ENCODE measurements at places on chromosomes 16 and 17.

GRCh38 chr17:40100669-40101366 lies 429 bp upstream of the NR1D1 start:
- peak; percentile 98 for DNase-seq

GRCh38 chr17:20706751-20707373 lies 127.3 kb downstream of the CDRT15L2 start:
- DNase-seq: no peak

GRCh38 chr16:71894921-71895678 lies at the start of gene IST1:
Gene IST1 (plus strand): TSS chr16:71895531. CDS start chr16:71915641, 20,110 bp downstream.
- peak; percentile 99 for DNase-seq

DNA sequence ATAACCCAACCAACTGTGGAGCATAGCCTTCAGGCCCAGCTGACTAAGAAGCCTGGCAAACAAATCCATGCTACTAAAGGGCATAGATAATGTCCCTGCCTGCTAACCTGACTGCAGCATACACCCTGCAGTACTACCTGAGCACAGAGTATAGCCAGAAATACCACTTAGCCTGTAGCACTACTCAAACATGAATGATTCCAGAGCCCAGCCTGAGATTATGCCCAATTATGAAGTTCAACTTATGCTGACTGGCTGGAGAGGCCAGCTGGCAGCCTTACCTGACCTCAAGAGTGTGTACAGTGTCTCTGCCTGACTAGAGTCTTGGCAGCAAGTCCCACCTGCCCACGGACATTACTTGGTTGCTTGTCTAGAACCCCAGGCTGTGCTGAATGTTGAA lies 1265.3 kb downstream of the CDH11 start:
- DNase-seq: no peak

GRCh38 chr16:85075236-85075924 lies 36.9 kb downstream of the CIBAR2 start:
- DNase-seq: no peak

- peak; percentile 72 for DNase-seq
Observed at GRCh38 chr17:42667088-42667951, 8.2 kb downstream of the TUBG2 start.

- DNase-seq: peak; percentile 42
Observed at GRCh38 chr17:57071991-57072944, 12.8 kb upstream of the AKAP1 start.

DNA sequence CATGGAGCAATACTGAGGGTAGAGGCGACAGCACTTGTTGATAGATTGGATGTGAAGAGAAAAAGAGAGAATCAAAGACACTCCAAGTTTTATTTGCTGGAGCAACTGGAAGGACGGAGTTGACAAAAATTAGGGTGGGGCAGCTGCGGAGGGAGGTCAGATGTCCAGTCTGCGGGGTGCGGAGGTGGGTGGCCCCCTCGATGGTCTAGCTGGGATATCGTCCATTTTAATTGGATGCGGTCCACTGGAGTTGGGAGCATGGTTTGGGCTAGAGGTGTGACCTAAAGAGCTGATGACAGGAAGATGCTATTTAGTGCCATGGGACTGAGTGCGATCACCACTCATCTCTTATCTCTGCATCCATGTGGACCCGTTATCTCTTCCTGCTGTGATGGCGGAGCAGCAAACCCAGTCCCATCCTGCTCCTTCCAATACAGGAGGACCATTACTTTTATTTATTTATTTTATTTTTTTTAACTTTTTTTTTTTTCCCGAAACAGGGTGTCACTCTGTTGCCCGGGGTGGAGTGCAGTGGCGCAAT lies 48.3 kb upstream of the CBX4 start:
- no peak for DNase-seq

DNA sequence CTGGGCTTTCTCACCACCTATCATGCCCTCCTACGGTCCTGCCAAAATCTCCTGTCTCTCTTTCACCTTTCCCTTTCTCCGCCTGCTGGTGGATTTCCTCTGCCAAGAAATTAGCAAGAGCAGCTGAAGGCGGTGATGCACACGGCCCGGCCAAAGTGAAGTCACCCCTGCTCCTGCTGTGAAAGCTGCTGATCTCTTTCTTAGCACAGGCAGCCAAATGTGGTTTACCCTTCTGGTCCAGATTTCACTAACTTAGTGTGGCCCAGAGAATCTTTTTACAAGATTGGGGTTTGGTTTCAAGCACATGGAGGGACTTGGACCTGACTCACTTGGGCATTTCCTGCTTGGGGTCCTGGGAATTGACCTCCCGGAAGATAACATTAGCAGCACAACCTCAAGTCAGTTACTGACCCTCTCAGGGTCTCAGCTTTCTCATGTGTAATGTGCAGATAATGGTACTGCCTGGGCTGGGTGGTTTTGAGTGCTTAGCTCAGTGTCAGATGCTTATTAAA lies 155.7 kb downstream of the SOCS1 start:
- peak; percentile 97 for DNase-seq

GRCh38 chr16:62064173-62064572 lies 27.9 kb upstream of the CDH8 start:
- DNase-seq: no peak

- peak; percentile 35 for DNase-seq
Observed at GRCh38 chr17:13513039-13513405, 88.7 kb downstream of the HS3ST3A1 start.

- peak; percentile 84 for DNase-seq
Observed at GRCh38 chr17:17191346-17191792, 14.8 kb downstream of the PLD6 start.

DNA sequence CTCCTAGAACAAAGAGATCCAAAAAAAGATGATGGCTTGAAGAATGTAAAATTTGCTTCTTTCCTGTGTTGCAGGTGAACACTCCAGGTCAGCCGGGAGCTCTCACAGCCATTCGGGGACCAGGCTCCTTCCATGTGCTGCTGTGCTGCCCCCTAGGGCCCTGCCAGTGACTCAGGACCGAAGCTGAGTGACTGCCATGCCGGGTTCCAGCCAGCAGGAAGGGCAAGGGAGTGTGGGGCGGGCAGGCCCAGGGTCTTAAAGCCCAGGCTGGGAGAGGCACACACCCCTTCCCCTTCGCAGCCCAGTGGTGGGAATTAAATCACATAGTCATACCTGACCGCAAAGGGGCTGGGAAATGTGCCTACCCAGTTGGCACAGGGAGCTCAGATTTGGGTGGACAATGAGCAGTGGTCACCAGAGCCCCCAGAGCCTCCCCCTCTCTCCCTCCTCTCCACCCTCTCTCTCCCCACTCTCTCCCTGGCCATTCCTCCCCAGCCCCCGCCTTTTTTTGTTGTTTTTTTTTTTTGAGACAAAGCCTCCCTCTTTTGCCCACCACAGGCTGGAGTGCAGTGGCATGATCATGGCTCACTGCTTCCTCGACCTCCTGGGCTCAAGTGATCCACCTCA lies 11.5 kb downstream of the EPOP start:
- DNase-seq: peak; percentile 34

DNA sequence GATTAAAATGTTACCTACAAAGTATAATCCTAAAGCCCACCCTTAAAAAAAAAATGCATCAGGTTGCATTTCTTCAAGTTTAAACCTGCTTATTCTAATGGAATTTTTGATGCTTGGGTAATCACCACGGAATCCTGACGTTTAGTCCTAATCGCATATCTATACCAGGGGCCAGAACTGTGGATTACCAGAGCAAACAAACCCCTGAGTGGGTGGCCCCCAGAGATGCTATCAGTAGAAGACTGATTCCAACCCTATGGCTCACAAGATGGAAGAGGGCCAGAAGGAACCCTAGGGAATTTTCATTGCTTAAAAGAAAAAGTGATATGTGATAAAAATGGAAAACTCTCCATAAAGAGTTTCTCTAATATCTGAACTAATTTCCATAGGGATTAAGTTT lies 152.2 kb upstream of the NOG start:
- peak; percentile 16 for DNase-seq

- peak; percentile 42 for DNase-seq
Observed at GRCh38 chr17:47698749-47699535, 5.0 kb downstream of the TBKBP1 start.

- no peak for DNase-seq
Observed at GRCh38 chr17:7972131-7972785, 30.2 kb upstream of the GUCY2D start.

- peak; percentile 87 for DNase-seq
Observed at GRCh38 chr17:62614142-62614541, 13.3 kb upstream of the MRC2 start.

DNA sequence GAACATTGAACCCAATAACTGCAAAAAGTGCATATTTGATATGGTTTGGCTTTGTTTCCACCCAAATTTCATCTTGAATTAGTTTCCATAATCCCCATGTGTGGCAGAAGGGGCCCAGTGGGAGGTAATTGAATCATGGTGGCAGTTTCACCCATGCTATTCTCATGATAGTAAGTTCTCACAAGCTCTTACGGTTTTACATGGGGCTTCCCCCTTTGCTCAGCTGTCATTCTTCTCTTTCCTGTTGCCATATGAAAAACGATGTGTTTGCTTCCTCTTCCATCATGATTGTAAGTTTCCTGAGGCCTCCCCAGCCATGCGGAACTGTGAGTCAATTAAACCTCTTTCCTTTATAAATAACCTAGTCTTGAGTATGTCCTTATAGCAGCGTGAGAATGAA lies 127.6 kb downstream of the CHD9NB start:
- DNase-seq: no peak

- DNase-seq: peak; percentile 96
Observed at GRCh38 chr16:3819746-3820724, 60.5 kb downstream of the CREBBP start.

- no peak for DNase-seq
Observed at GRCh38 chr16:88014954-88015805, 63.9 kb downstream of the BANP start.

DNA sequence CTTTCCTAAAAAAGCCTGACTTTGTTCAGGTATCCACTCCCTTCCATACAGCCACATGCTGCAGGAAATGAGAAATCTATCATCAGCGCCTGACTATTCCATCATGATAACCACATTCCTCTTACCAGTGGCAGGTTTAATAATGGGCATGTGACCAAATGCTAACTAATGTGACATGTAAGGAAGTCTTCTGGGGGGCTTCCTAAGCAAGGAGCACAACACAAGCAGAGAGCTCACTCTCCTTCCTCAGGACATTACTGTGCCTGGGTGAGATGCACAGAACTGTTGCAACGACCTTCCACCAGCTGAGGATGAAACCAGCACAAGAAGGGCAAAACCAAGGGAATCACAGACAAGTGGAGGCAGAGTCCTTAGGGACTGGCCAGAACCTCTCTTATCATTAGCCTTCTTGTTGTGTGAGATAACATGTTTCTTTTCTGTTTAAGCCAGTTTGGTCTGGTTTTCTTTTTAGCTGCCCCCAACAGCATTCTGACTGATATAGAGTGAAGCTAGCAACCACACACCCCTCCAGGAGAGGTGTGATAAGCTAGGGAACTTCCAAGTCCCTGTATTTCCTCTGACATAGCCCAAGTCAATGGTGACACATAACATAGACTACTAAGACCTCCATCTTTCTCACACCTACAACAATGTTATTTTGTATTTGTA lies 16.9 kb downstream of the MYO1D start:
- no peak for DNase-seq

GRCh38 chr16:74713876-74714275 lies 13.2 kb upstream of the MLKL start:
- DNase-seq: no peak

DNA sequence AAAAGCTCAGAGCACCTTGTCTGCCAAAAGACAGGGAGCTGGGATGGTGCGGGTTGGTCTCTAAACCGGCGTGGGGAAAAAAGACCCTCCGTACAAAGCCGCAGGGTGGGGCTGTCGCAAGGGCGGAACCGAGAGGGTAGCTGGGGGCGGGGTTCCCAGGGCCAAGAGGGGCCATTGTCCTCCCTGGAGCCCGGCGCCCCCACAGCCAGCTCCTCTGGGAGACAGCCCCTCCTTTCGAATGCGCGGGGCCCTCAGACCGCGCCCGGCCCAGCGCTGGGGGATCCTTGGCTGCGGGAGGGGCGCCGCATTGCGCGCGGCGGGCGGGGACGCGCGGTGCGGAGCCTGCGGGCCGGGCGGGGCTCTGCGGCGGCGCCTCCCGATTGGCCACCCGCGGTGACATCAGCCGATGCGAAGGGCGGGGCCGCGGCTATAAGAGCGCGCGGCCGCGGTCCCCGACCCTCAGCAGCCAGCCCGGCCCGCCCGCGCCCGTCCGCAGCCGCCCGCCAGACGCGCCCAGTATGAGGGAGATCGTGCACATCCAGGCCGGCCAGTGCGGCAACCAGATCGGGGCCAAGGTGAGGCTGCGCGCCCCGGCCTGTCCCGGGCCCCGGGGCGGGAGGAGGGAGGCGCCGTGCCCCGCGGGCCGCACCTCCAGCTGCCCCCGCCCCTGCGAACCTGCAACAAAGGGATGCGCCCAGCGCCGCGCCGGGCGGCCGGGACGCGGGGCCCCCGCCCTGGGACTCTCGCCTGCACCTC lies at the start of gene TUBB3:
Gene TUBB3, plus strand, starts transcription at position 459 of the 756 bp plus-strand sequence. Its CDS starts 60 bp downstream, at position 519.
- peak; percentile 84 for DNase-seq

DNA sequence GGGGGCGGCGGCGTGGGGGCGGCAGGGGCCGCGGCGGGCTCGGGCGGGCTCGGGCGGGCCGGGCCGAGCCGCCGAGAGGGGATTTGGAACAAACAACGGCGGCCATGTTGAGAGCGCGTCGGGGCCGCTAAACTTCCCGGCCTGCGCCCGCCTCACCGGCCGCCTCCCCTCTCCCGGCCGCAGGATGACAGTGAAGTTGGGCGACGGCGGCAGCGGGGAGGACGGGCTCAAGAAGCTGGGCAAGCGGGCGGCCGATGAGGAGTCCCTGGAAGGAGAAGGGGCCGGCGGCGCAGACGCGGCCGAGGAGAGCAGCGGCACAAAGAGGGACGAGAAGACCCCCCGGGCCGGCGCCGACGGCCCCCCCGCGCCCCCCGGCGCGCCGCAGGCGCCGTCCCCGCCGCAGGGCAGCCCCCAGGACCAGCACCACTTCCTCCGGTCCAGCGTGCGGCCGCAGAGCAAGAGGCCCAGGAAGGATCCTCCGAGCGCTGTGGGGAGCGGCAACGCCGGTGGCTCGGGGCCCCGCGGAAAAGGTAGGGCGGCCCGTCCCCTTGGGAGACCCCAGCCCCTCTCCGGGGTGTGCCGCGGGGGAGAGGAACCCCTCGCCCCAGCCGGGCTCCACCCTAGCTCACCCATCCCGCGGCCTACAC lies 2.4 kb downstream of the CRAMP1 start:
- peak; percentile 37 for DNase-seq

DNA sequence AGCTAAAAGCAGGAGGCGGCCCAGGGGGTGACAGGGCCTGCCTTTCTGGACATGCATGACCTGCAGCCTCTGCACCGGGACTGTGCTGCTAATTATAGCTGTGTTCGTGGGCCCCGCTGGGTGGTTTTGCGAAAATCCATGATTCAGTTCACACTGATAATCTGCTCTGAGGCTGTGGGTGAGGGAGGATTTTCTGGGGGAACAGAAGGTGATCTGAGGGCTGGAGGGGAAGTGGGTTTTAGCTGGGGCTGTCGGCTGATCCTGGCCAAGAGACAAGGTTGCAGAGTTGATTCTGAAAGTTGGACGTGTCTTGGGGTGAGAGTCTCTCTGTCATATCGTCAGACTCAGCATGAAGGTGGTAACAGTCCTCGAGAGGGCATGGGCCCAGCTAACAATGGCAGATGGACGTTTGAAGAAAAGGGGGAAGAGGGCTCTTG lies 187.5 kb upstream of the ZNF469 start:
- DNase-seq: no peak

All from astrocyte of the spinal cord (primary cell).